ENCODE measurements at places on chromosomes 12 and 14. TPM values are rescaled to one million over a fixed set of nuclear protein-coding genes. Genes with fewer than 3 reads are reported as not detected.

GRCh38 chr14:31083781-31084180 lies 57.6 kb upstream of the STRN3 start:
- no peak for DNase-seq

GRCh38 chr12:67662910-67663538 lies 14.5 kb downstream of the DYRK2 start:
- no peak for DNase-seq

DNA sequence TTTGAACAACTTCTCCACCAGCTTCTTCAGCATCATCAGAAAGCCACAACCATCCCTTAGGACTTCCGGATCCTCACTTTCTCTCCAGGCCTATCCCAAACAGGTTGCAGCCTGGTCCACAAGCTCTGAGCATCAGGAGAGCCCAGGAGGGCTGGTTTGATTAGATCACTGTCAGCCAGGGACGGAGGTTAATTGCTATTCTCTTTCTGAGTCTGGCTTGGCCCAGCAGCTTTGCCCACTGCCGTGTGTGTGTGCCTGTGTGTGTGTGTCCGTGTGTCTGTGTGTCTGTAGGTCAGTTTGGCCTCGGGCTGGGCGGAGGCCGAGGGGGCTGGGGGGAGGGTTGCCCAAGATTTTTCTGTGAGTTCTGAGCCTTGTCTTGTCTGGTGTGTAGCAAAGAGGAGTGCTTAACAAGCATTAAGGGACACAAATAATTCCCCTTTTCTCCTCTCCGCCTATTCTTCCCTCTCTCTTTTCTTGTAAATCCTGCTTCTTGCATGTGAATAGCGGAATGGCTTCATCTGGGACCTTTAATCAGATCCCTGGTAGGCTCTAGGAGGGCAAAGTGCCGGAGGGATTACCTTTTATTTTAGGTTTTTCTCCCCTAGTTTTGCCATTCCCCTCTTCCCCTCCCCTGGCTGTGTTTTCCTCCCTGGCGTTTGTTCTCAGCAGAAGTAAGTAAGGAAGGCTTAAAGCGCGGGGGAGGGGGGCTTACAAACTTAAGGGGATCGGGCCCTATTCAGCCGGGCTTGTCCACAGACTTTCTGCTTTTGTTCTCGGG lies 138.2 kb upstream of the LHX5 start:
- DNase-seq: no peak

DNA sequence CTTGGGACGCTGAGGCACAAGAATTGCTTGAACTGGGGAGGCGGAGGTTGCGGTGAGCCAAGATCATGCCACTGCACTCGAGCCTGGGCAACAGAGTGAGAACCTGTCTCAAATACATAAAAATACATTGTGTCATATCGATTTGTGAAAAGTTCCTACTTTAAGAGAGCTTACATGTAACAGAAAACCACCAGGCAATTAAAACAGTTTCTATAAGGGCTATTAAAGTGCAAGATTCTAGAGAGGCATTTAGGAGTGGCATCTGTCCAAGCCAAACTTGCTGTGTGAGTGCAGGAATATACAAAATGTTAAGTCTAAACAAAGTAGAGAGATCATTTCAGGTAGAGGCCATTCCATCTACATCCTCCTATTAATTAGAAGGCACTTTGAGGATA lies 1.7 kb upstream of the NEK9 start:
- DNase-seq: no peak

Gene PAX9
- total RNA-seq: 4.9 TPM

Gene MYO1H
- 0.16 TPM for total RNA-seq

Gene CTDSP2
- 167 TPM for total RNA-seq

Gene ALDH1L2
- total RNA-seq: 2.3 TPM
